ENCODE measurements at places on chromosomes 1 and 21.

DNA sequence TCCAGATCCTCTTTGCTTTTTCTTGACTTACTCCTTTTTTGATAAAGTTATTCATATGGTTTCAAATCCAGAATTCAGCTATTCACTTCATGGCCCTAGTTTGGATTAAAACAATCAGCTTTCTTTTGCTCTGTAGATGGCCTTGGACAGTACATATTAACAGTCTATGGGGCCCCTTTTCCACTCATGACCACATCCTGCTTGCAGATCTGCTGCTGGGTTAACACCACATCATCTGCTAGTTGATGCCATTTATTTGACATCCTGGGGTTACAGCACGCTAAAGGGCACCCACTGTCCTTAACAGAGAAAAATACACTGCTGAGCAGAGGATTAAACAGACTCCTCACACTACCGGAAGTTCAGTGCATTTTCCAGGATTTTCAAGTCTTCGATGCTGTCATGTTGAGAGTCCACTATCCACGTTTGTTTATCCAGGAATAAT, 941 bp upstream of the IFI16 start:
- no peak for DNase-seq

GRCh38 chr1:107687849-107688753, 276.9 kb downstream of the VAV3 start:
- no peak for DNase-seq

DNA sequence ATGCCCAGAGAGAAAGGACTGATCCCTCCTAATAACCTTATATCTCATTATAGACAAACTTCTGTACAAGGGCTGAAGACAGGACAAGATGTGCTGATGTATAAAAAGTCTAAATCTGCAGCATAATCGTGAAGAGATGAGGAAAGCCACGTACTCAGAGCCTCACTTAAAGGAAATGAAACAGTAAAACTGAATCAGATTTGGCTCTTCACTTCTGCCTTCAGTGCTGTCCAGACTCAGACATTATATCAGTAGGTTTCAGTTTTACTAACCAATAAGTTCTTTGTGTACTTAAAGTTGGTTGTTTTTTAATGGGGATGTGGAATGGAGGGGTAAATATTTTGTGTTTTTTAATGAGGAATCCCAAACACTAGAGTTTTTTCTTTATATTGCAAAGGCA, 45.3 kb upstream of the RGS1 start:
- no peak for DNase-seq

DNA sequence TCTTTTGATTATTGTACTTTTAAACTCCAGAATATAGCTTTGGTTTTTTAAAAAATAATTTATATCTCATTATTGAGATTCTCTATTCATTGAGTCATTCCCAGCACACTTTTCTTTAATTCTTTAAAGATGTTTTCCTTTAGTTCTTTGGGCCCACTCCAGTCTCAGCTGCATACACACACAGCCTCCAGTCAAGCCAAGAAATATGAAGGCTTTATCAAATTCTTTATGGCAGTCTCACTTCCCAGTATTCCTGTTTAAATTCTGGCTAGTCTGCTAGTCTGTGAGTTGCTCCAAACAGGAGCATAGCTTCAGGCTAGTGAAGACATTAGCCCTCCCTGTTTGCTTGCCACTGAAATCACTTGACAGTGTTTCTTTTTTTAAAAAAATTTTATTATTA, 61.2 kb downstream of the CRP start:
- DNase-seq: no peak

- no peak for DNase-seq
Observed at GRCh38 chr1:10400013-10400412, 1.1 kb downstream of the PGD start.

GRCh38 chr1:178161516-178161915, 67.6 kb downstream of the RASAL2 start:
- DNase-seq: no peak

- no peak for DNase-seq
Observed at GRCh38 chr1:107896936-107897335, 68.0 kb downstream of the VAV3 start.

DNA sequence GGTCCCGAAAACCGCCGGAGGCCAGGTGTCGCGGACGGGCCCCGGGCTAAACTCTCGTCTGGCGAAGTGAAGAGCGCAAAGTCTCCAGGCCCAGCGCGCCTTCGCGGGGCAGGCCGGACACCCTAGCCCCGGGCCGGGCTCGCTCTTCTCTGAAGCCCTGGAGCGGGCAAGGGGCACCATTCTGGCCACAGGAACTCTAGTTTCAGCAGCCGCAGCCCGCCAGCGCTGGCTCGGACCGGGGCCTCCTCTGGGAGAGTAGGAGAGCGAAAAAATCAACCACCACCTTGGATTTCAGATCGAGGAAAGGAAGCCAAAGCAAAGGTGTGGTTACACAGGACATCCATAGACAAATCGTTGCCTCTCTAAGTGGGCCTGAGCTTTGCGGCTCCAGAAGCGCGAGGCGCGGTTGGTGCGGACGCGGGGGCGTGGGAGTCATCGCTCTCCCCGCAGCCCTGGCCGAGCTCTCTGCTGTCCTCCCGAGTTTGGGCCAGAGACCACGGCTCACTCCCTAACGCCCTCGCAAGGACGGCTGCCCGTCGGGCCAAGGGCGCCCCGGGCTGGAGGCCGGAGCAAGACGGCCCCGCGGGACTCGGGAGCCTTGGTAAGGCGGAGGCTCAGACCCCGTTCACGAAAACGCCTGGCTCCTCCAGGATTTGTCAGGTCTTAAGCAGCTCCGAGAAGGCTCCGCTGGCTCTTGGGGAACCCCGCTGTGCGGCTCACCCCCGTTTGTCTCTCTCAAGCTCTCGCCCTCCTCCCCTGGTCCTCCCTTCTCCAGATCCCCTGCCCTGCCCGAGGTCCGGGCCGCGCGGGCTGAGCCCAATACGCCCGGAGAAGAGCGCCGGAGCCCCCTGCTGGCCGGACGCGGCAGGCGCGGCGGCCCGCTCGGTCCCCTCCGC, 132.9 kb upstream of the DPYD start:
- no peak for DNase-seq

DNA sequence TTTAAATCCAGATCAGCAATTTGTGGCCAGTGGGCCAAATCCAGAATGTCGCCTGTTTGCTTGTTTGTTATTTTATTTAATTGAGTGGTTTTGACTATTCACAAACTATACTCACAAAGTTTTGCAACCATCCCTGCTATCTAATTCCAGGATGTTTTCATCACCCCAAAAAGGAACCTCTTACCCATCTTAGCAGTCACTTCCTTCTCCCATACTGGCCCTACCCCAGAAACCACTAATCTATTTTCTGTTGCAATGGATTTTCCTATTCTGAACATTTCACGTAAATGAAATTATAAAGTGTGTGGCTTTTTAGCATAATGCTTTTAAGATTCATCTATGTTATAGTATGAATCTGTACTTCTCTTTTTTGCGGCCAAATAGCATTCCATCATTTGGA, 41.3 kb downstream of the WDTC1 start:
- DNase-seq: no peak

- DNase-seq: no peak
Observed at GRCh38 chr1:236921610-236922009, 82.6 kb downstream of the MT1HL1 start.

- no peak for DNase-seq
Observed at GRCh38 chr1:70675737-70676156, 264.7 kb downstream of the CTH start.

GRCh38 chr21:22691658-22692057, 1693.4 kb downstream of the NCAM2 start:
- no peak for DNase-seq

DNA sequence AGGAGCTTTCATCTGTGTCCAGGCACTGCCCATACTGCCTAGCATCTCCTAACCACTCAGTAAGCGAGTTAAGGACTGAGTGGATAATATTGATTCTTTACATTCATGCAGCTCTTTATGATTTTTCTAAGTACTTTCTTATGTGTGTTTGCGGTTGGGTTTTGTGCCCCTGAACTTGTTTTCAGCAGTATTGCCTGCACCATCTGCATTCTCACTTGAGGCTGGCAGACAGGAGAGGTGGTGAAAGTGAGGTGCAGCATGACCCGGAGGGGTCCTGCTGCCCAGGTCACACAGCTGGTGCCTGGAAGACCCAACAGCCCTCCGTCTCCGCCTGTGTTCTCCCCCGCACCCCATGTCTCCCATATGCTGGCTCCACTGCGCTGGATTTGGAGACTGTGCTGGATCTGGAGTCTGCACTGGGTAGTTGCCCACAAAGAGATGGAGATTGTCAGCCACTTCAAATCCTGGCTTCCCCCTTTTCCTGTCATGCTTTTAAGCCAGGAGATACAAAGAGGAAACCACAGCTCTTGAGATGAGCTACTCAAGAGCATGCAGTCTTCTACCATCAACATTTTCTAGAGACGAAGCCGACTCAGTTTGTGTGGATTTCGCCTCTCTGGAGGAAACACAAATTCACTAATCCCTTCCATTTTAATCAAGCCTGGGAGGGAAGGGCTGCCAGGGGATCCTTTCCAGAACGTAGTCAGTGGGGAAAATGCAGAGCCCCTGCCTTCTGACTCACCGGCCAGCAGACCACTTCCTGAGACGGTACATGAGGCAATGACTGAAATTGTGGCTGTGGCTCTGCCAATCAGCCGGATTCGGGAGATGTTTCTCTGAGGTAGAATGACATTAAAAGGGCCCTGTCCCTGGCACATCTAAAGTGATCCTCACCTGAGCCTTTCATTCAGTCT, 71.7 kb upstream of the ANGPTL1 start:
- DNase-seq: no peak

All from activated naive CD4-positive, alpha-beta T cell (primary cell).